ENCODE measurements at places on chromosomes 16 and 17.

- DNase-seq, result no peak
Observed at GRCh38 chr17:43782913-43783680, 2.9 kb downstream of the CFAP97D1 start.

GRCh38 chr16:89019511-89019910 is 42.5 kb upstream of the CBFA2T3 start:
- DNase-seq, result no peak

GRCh38 chr16:56980792-56981724 is 8.3 kb upstream of the NLRC5 start:
- DNase-seq, result no peak

DNA sequence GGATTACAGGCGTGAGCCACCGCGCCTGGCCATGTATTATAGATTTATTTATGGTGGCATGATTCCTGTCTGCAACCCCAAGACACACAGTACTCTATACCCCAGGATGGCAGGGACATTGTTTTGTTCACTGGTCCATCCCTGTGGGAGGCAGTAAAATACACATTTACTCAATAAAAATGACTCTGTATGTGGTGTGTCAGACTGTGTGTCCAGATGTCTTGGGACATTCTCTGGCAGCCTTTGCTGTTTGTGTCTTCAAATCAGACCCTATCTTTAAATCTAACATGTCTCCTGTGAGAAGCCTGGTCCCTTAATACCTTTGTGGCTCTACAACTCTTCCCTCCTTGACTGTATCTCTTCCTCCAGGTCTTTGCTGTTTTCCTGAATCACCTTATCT is 1.7 kb upstream of the COASY start:
- DNase-seq, result no peak

DNA sequence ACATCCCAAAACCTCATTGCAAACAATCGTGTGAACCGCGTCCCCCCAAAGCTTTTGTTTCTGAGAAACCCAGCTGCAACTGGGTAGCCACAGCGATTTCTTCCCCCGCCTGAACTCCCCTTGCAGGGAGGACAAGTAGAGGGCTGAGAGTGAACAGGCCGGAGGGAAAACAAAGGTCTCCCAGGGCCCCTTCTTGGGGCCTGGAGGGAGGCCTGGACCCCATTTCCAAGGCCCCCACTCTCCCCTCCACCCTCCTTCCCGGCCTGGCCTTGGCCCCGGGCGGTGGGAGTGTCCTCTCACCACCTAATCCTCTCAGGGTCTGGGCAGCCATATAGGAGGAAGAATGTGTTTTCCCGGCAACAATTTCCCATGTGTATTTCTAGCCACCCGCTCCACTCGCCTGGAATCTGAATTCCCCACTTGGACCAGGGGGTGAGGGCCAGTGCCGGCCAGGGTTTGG is 2.6 kb downstream of the GLIS2 start:
- no peak for DNase-seq

DNA sequence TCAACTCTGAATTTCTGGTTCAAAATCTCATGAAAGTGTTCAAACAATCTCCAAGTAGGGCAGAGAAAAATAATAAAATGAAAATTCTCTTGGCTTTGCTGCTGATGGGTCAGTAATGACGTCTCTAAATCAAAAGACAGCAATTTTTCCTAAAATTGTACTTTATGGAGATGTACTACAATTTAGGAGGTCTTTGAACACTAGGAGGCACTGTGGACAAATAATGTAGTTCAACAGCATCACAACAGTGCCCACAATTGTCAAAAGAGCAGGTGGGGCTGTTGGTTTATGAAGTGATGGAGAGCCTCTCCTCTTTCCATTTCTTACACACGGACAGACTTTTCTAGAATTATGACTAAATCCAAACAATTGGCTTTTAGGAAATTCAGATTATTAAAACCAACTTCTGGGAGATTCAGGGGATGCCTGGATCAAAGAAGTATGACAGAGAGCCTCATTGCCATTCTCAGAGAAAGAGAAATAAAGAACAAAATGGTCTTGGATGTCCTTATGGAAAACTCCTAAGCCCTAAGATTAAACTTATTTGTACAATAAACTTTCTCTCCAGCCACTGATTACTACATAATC is 23.8 kb downstream of the EZH1 start:
- peak; percentile 63 for DNase-seq

DNA sequence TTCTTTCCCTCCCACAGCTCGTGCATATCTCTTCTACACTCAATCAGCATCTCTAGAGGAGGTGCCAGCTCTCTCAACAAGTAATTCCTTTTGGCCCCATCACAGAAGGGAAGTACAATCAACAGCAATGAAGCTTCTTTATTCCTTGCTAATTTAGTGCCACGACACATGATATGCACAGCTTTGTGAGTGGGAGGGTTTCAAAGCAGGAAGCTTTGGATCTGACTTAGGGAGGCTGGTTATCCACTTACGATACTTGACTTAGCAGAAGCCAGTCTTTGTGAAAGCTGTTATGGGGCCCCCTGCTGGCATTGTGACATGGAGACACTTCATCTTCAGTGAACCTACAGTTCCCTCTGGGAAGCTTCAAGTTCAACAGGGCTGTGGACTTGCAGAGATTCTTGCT is 81.0 kb downstream of the TMEM100 start:
- DNase-seq, result peak; percentile 95

DNA sequence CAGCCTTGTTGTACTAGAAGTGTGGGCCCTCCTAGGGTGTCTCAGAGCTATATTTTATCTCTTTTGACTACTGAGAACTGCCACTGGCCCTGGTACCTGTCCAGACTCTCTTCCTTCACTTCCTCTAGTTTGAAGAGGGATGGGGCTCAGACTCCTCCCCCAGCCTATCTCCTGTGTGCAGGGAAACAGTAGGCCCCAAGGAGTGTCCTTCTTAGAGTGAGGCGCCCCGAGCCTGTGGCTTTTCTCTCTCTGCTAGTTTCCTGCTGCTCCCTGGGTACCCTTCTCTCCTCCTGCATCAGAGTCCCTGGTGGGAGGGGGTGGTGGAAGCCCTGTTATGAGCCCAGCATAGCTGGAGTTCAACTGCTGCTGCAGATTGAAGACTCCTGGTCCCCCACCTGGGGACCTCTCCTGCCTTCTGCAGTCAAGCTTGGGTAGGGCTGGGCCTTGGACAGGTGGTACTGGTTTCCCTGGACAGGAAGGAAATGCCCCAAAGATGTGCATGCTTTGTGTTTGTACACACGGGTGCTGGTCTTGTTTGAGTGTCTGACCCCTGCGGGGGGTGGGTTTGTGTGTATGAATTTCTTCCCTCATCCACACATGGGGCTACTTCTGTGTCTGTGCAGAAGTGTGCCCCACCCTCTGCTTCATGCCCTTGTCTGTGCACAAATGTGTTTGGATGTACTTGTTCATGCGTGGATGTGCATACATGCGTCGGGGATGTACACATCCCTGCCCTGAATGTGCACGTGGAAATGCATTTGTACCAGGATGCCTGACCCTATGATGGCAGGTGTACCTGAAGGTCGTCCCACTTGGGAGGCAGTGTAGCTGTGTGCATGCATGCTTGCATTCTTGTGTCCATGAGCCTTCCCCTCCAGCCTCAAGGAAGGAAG is 6.9 kb downstream of the RARA start:
- DNase-seq, result no peak

DNA sequence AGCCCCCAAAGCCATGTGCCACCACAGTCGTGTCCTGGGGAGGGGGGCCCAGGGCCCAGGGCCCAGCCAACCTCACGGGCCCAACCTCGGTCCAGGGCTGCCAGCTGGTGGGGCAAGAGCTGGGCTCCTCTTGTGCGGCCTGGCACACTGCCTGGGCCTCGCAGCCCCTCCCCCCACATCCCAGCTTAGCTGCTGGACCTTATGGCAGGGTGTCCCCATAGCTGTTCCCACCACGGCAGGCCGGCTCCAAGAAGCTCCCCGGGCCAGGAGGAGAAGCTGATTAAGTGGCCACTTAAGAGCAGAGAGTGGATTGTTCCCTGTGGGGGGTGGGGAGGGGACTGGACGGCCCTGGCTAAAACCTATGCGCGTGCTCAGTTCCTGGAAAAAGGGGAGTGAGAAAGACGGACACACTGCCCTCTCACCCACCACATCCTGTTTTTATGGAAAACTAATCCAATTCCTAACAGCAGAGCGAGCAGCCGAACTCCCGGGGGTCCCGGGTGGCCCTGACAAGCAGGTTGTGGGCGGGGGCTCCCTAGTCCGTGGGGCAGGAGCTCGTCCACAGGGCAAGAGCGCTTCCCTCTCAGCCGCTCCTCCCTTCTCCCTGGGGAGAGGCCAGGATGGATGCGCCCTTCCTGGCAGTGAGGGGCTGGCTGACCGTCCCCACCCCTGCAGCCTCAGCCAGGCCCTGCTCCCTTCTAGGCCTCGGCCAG is 16.8 kb downstream of the PIEZO1 start:
- DNase-seq, result no peak

GRCh38 chr17:7348478-7349242 is 3.3 kb upstream of the KCTD11 start:
- DNase-seq, result no peak

DNA sequence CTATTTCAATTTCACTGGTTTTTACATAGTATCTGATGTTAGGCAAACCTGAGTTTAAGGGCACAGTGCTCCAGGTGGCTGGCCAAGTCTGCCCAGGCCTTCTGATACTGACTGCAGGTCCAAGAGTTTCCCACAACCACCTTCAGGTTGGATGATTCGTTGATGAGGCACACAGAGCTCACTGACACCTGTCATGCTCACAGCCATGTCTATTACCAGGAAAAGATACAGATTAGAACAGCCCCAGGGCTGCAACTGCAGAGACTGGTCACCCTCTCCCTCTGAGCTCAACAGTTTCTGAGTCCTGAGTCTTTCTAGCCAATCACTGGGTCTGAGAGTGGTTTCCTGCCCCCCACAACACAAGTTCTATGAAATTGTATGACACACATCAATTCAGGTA is 37.2 kb downstream of the MEAK7 start:
- DNase-seq, result no peak

GRCh38 chr16:74721716-74722115 is 21.1 kb upstream of the MLKL start:
- peak; percentile 24 for DNase-seq

GRCh38 chr16:87330646-87331045 is 13.5 kb upstream of the C16orf95 start:
- DNase-seq, result no peak

DNA sequence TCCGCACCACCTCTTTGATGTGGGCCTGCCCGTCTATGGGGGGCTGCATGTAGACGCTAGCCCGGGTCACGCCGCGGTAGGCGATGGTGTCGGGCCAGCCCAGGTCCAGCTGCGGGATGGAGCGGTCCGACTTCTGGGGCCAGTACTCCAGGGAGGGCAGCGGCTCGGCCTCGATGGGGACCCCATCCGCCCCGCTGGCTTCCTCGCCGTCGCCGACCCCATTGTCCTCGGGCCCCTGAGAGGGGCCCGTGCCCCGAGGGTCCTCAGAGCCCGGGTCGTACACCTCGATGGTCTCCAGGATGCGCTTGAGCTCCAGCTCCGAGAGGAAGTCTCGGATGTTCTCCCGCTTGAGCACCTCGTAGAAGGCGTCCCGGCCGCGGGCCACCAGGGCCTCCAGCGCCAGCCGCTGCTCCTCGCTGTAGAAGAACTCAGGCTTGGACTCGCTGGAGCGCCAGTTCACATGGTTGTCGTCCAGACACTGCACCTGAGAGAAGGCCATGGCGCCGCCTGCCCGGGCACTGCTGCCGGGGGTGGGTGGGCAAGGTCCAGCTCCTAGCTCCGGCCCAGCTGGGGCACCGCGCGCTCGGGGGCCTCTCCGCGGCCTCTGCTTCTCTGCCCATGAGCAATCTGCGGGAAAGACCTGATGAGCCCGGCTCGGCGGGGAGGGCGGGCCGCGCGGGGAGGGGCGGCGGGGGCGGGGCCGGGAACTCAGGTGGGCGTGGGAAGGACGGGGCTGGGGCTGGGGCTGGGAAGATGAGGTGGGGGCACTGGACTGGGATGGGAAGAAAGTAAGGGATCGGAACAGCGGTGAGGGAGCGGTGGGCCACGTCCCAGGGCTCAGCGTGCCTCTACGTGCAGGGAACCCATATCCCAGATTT is 782 bp downstream of the FAM83G start:
- no peak for DNase-seq

- DNase-seq, result no peak
Observed at GRCh38 chr17:21376081-21376758, at the start of gene KCNJ12. TSS of gene KCNJ12 (plus strand) at chr17:21376357. CDS start at chr17:21415343, 38,986 bp downstream.

GRCh38 chr16:29148867-29149272 is 164.0 kb downstream of the LAT start:
- DNase-seq, result peak; percentile 47

GRCh38 chr16:11990702-11991390 is 14.3 kb downstream of the SNX29 start:
- no peak for DNase-seq

GRCh38 chr16:11379420-11379819 is 34.2 kb downstream of the RMI2 start:
- DNase-seq, result peak; percentile 29

GRCh38 chr17:19707728-19708221 is 8.6 kb downstream of the SLC47A2 start:
- no peak for DNase-seq

- DNase-seq, result no peak
Observed at GRCh38 chr16:54649876-54650275, 280.8 kb upstream of the IRX5 start.

GRCh38 chr16:7722761-7723160 is 390.1 kb downstream of the RBFOX1 start:
- no peak for DNase-seq

- no peak for DNase-seq
Observed at GRCh38 chr16:72179204-72179970, 7.4 kb upstream of the PMFBP1 start.

DNA sequence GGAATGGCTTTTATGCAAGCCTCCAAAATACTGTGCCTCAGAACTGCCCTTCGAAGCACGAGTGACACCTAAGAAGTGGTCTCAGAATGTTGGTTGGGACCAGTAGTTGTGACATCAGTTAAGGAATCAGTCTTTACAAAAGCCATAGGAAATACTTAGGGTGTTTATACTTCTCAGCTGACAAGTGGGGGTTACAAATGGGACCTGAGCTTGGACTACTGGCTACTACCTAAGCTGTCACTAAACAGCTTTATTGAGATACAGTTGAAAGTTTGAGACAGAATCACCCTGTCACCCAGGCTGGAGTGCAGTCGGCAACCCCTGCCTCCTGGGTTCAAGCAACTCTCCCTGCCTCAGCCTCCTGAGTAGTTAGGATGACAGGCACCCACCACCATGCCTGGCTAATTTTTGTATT is 5.0 kb downstream of the RPL19 start:
- no peak for DNase-seq

- DNase-seq, result no peak
Observed at GRCh38 chr17:33234930-33235685, 58.0 kb downstream of the ASIC2 start.

- peak; percentile 84 for DNase-seq
Observed at GRCh38 chr16:56911771-56912571, 20.0 kb upstream of the HERPUD1 start.

DNA sequence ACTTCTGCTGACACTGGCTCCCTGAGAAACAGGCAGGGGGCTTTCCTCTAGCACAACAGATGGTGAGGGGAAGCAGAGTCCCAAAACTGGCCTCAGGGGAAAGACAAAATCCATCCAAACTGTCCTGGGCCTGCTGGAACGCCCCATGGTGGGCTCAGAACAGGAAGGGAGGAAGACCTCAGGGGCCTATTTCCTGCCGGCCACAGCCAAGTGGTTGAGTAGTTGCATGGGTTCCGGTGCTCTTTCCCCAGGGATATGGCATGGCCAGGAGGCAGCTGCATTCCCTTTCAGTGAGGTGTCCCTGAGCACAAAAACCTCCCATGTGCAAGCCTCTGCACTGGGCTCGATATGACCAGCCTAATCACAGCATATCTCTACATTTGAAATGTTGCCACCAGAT is 303.0 kb upstream of the IRX5 start:
- no peak for DNase-seq

Data from inflammatory macrophage (primary cell).